ENCODE measurements at places on chromosomes 6 and 20.
A peak's percentile ranks its signal among the peaks of the same experiment; 100 is the strongest.

- no peak for DNase-seq
Measured at GRCh38 chr6:128024969-128025368, 124.1 kb upstream of the THEMIS start.

DNA sequence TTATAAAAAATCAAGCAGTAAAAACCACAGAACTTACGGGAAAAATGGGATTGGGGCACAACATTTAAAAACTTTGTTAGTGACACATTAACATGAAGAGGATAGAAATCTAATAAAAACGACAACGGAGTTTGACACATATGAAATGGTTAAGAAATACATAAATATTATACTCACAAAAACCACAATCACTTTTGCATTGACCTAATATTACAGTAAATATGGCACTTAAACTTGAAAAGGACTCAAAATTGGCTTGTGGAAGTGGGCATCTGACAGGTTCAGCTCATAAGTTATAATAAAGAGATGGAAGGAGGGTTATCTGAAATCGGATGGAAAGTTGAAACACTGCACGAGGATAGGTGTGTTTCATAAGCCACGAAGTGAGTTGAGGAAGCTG is 523.7 kb downstream of the TFAP2B start:
- no peak for DNase-seq

DNA sequence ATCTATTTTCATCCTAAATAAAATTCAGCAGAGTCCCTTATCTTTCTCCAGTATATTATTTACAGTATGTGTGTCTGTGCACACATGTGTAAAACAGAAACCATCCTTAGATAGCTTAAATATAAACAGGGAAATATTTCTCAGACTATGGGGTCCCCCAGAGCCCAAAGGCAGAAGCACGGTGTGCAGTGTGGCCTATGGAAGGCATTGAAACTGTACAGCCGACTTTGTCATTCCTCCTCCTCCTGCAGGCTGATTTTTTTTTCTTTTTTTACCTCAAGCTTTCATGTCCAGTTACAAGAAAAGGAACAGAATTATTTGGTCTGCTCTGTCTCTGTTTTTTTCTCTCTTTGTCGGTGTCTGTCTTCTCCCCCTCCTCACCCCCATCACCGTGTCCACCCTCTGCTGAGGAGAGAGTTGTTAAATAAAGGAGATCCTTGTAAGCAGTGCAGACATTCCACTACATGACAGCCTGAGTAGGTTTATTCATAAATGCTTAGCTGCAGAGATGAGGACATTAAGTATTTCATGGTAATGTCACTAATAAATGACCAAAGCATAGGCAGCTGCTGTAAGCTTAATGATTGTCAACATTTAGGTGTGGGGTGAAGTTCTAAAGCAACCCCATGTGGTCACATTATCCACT is 31.8 kb upstream of the SLC35D3 start:
- no peak for DNase-seq

DNA sequence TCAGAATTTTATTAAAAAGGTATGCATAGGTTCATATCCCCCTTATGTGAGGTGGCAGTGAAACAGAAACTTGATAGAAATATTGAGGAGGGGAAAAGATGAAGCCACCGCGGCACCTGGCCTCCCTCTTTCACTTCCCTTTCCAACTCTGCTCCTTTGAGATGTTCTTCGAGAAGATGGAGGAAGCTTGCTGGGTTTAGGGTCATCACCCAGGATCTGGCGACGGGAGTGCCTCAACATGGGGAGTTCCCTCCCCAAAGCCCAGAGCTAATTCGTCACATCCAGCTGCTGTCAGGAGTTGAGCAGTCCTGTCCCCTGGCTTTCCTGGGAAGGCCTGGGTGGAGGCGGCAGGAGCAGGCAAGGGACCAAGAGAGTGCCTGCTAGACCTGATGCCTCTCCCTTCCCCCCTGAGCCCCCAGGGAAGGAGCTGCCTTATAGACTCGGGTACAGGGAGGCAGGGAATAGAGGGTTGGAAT is 29.1 kb downstream of the RREB1 start:
- no peak for DNase-seq

GRCh38 chr6:105596284-105596755 is 193.4 kb upstream of the PREP start:
- peak; percentile 27 for DNase-seq

DNA sequence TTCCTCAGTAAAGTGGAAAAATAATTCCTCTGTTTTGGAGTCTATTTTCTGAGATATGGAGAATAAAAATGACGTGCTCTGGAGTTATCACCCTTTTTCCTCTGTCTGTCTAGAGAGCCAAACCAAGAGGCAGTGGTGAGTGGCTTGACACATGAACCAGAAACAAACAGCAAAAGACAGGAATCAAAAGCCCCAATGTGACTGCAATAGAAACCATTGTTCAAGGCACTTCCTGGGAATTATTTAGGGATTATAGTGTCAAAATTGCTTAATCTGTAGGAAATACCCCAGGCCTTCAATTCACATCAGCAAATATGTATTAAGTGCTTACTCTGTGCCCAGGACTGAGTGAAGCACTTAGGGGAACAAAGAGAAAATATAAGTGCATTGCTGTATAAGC is 560.4 kb upstream of the JAG1 start:
- peak; percentile 36 for DNase-seq

DNA sequence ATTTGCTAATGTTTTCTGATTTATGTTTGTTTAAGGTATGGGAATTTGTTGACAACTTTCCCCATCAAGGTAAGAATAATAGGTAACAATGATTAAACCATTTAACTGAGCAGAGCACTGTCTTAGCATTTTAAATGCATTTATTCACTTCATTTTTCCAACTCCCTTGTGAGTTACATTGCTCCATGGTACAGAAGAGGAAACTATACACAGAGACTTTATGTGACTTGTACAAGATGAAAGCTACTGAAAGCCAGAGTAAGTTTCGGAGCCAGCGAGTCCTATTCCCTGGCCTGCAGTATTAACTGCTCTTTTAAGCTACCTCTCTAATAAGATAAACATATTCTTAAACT is 708.8 kb downstream of the HDGFL1 start:
- DNase-seq, result no peak

DNA sequence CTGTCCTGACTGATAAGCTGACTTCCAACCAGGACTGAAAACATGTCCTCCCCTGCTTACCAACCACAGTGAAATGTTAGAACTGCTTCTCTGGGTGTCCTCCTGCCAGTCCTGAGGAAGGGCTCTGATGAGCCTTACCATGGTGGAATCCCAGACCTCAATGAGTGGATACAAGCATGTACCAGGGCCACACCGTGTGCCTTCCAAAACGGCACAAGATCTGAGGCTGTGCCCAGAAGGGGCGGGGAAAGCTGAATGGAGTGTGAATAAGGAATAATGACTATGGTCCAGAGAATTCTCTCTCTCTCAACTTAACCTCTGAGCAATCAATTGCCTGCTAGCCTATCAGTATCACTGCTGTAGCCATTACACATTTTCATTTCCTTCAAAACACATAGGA is 51.7 kb downstream of the PDE10A start:
- no peak for DNase-seq

DNA sequence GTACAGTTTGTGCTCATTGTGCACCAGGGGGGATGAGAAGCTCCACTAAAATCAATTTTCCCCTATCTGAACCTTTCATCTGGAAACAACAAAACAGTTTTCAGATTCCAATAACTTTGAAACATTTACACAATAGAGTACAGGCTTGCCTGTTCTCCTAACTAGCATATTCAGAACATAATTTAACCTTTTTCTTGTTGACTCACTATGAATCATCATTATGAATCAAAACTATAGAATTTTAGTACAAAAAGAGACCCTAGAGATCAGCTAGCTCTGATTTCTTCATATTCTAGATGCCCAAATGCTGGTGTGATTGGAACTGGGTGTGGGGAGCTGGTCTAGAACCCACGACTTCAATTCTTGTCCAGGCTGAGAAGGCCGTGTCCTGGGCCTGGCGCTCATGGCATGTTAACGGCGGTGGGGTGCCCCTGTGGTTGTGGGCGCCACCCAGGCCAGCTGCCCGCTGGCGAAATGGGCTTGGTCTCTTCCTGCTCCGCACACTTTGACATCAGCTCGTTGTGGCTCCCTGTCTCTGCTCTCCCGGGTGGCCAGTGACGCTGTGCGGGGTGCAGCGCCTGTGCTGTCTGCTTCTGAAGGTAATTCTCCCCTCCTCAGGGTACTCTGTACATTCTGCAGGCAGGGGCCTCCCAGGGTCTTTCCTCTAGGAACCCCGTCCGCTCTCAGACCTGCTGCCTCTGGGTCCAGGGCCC is 29.9 kb upstream of the AGPAT4 start:
- DNase-seq, result no peak

DNA sequence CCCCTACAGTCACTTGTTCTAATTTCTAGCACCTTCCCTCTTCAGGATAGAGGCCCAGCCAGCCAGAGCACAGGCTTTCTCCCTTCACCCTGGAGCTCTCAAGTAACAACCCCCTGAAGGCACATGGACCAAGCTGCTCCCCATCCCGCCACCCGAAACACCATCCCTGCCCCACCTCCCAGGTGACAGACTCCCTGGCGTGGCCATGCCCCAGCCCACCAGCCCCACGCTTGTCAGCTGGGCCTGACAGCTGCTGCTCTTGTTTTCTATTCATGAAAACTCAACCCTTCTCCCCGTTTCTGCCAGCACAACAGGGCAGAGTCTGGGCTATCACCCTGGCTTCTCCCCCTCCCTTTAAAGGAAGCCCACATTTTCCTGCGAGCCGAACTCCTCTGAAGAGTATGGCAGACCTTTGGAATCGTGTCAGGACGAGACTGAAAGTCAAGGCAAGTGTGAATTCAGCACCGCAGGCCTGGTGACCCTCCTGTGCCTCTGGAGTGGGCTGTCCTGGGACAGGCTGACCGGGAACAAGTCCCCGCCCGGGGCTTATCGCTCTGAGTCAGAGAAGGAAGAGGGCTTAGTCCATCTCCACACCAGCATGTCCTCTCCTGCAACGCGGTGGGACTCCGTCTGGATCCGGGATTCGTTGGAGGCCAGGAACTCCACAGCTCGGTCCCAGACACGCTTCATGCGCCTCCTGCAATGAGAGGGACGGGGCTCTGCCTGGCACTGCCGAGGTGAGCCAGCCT is 16.7 kb downstream of the LEMD2 start:
- DNase-seq, result peak; percentile 57

DNA sequence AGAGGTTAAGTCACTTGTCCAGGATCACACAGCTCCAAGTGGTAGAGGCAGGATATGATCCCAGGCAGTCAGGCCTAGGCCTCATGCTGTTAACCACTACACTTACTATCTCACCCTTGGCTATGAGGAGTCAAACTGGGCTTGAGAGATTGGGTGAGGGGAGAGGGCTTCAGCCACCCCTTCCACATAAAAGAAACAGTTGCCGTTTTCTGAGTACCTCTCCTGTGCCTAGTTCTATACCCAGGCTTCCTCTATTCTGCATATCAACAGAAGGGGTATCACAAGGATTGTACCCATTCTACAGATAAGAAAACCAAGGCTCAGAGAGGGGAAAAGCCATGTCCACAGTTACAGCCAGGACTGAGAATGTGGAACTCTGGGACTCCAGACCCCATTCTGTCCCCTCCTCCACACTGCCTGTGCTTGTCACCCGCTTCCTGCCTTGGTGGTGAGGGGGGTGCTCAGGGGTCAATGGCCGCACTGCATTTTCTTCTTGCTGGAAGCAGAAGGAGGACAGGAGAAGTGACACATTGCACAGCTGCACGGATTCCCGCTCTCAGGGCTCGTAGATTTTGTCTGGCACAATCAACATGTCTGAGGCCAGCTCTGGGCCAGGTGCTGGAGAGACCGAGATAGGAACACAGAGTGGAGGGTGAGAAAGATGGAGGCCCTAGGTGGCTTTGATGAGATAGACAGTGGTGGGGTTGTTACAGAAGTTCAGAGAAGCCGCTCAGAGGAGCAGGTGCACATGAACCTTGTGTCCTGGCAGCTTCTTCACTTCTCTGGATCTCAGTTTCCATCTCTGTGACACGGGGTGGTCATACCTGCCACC is 108.4 kb upstream of the PTPN1 start:
- DNase-seq, result no peak

GRCh38 chr20:64077094-64077493 is 2.2 kb downstream of the RGS19 start:
- DNase-seq, result no peak

- peak; percentile 42 for DNase-seq
Measured at GRCh38 chr6:163393923-163394322, 20.6 kb upstream of the QKI start.

DNA sequence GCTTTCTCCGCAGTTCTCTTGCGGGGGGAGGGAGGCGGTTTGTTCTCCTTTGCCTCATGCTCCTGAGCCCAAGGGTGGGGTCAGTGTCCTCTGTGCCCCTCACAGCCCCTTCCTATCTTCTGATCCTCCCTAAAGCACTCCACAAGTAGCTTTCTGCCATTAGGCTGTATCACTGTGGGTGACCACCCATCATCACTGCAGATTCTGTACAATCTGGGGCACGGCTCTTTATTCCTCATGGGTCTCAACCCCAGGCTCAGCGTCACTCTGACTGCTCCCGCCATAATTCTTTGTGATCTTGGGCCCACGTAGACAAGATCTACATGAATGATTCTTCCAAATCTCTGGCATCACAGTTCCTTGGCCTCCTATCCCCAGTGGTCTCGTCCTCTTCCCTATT is 10.5 kb downstream of the NCR2 start:
- no peak for DNase-seq

GRCh38 chr20:37627060-37627766 is 66.6 kb upstream of the CTNNBL1 start:
- peak; percentile 74 for DNase-seq

GRCh38 chr6:25360621-25361020 is 81.4 kb downstream of the CARMIL1 start:
- DNase-seq, result no peak

GRCh38 chr20:62048821-62049291 is 16.8 kb downstream of the TAF4 start:
- no peak for DNase-seq

GRCh38 chr6:127146932-127147331 is 28.5 kb downstream of the RSPO3 start:
- DNase-seq, result peak; percentile 83

DNA sequence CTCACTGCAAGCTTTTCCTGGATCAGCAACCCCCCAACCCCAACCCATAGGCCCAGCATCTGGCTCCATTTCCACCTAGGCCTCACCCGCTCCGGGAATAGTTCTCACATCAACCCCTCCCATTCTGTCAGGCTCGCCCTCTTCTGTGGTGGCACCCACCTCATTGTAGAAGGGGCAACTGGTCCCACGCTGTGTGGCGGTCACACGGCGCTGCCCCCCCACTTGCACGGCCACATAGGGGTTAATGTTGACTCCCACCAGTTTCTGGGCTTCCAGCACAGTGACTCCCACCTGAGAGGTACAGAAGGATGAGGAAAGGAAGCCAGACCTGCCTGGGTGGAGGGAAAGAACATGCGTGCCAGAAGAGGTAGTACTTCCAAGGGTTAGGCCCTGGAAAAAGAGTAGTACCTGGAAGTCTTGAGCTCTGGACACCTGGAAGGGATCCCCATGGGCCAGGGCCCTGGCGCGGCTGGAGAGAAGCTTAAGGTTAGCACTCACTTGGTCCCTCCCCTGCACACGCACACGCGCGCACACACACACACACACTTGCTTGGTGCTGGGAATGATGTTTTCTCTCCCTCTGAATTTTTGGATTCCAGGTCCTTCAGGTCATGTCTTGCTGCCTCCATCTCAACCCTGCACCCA is 12.7 kb upstream of the SPAG4 start:
- no peak for DNase-seq

All from dermis blood vessel endothelial cell (primary cell).